ENCODE measurements at places on chromosomes 6 and 20. TPM values are rescaled to one million over a fixed set of nuclear protein-coding genes. Genes with fewer than 3 reads are reported as not detected.

DNA sequence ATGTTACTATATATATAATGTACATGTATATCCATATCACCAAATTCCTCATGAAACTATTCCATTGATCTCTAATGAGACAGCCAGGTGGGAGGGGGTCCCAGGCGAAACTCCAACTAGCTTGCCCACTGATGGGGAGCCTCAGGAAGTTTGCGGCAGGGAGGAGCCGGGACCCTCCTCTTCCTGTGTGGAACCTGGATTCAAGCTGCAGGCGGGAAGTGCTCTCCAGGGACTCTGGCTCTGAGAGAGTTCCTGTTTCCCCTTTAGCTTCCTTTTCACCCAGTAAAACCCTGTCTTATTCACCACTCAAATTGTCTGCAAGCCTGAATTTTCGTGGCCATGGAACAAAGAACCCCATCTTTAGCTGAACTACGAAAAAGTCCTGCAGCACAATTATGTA, 152.2 kb downstream of the OPN5 start:
- DNase-seq: no peak

- no peak for DNase-seq
Observed at GRCh38 chr6:4861564-4861963, 85.4 kb downstream of the CDYL start.

DNA sequence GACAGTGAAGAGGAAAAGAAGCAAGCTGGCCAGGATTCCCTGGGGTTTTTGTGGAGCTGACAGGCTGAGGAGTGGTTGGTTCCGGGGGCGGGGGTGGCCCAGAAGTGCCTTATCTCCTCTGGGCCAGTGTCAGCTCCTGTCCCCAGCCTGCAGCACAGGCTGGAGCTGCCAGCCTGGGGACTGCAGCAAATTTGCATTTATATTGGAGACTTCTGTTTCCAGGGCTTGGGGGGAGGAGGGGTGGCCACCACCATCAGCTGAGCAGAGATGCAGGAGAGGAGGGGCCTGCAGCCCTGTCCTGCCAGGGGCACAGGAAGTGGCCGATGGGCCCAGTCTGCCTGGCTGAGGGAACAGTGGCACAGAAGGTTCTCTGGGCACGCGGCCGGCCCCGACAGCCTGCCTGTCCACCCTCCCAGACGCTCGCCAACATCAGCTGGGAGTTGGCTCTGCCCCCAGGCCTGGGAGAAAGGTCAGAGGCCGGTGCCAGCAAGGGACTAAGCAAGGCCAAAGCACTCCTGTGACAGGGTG, 24.3 kb upstream of the SCRT2 start:
- DNase-seq: no peak

- no peak for DNase-seq
Observed at GRCh38 chr6:170114956-170115855, 175.7 kb downstream of the DLL1 start.

- no peak for DNase-seq
Observed at GRCh38 chr20:48471759-48472408, 355.9 kb downstream of the PREX1 start.

- no peak for DNase-seq
Observed at GRCh38 chr20:43995645-43996044, 81.0 kb downstream of the TOX2 start.

DNA sequence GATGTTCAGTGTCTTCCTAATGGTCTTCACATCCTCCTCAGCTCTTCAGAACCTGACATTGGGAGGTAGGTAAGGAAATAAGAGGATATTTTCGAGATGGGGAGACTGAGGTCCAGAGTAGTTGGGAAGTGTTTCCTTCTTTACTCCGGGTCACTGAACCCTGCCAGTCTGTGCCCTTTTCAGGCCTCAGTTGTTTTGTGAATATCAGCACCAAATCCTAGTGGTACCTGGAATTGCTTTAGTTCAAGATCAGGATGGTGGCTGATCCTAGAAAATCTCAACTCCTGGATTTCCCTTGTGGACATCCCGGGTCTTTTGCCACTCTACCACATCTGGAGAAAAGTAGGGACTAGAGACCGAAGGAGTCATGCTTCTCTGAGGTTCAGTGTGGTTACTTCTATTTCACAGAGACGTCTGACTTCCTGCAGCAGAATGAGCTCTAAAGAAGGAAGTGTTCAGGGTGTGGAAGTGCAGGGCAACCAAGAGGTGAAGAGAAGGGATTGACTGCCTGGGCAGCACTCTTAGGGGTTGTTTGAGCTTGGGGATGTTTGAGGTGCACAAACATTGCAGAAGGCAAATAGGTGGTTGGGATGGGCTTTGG, 995 bp downstream of the STK4 start:
- peak; percentile 20 for DNase-seq

GRCh38 chr20:46025376-46025783, 3.6 kb upstream of the SLC12A5 start:
- no peak for DNase-seq

The FRS3 gene
- 0.77 TPM for total RNA-seq

The SIRPD gene
- not detected for total RNA-seq

The AGPAT1 gene
- total RNA-seq: 9.0 TPM

Data from bronchial epithelial cell (primary cell).